ENCODE measurements at places on chromosomes 4 and X. TPM values are rescaled to one million over a fixed set of nuclear protein-coding genes. Genes with fewer than 3 reads are reported as not detected.

DNA sequence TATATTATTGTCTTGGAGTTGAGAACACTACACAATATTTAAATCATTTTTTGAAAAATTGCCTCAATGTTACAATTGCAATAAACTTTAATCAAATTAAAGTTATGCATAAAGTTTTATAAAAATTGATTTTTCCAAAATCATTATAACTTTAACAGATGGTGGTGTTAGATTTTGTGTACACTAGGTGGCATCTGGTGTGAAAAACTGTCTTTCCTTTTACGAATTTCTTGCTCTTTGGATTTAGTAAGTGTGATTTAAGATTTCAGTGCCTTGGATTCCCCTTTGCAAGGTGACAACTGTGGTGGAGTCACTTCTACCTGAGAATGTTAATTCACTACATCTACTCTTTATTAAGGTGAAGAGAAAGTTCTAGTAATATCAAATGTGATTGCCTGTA is 91.6 kb downstream of the AREG start:
- no peak for DNase-seq

- no peak for DNase-seq
Observed at GRCh38 chrX:115318139-115318538, 28.6 kb downstream of the LUZP4 start.

The SLC4A4 gene
- total RNA-seq: 234 TPM

DNA sequence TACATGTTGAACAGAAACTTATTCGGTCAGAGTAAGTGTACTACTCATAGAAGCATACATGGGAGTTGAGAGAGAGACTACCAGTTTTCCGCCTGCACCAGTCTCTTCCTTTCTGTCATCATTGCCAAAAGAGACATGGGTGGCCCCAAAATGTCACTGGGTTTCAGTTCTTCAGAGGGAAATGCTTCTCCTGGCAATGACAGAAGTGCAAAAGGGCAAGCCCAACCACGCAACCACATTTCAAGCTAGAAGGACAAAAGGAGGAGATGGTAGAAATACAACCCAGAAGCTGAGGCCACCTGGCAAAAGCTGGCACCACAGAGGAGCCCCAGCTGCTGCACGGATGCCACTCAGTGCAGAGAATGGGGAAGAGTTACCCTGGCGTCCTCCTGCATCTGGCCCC is 320.1 kb downstream of the BCOR start:
- no peak for DNase-seq

The TASL gene
- 0.40 TPM for total RNA-seq

GRCh38 chrX:10414862-10415261 is 205.5 kb downstream of the MID1 start:
- no peak for DNase-seq

DNA sequence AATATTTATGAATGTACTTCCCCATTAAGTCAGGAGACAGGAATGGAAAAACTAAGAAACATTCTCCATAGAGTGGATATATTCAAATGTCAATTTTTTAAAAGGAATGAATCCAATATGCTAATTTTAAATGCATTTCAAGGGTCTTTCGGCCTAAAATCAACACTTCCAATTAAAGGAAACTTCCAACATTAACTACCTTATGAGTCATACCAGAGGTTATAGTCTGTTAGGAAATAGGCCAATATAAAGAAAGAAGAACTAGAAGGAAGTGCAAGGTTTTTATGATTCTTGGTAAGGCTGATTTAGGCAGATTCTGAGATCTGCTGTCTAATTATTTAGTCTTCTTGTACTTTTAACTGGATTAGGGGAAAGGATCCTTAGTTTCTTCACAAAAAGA is 260.1 kb upstream of the EDNRA start:
- no peak for DNase-seq

- no peak for DNase-seq
Observed at GRCh38 chr4:77734928-77735327, 84.2 kb downstream of the CNOT6L start.

The PLP1 gene
- total RNA-seq: 3.9 TPM

DNA sequence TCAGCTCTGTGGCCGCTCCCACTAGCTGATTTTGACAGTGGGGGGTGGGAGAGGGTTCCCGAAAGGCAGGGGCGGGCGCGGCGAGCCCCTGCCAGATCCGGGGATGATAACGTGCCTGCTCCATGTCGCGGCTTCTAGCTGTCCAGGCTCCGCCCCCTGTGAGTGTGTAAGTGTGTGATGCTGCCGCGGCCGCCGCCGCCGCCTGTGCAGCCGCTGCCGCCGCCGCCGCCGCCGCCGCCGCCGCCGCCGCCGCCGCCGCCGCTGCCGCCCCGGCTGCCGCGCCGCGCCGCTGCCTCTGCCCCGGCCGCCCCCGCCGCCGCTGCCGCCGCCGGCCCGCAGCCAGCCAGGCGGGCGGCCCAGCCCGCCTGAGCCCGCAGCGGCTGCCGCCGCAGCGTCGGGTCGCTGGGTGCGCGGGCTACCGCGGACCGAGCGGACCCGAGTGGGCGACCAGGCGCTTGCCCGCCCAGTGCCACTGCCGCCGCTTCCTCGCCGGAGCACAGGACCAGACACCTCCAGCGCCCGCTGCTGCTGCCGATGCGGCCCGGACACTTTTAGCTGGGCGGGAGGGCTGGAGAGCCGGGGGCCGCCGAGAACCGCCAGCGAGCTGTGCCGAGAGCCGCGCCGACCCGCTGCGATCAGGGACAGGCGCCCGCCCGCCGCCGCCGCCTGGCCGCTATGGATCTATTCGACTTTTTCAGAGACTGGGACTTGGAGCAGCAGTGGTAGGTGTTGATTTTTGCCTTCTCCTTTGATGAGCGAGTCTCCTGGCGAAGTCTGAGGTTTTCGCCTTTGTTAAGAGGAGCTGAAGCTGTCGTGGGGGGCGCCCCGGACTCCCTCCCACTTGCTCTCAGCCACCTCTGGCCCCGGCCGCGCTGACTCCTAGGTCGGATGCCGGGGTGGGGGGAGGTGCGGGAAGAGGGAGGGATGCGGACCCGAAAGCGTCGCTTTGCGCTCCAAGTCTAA is at the start of gene AFF2:
TSS of gene AFF2 (plus strand) at position 195 of the 963 bp plus-strand sequence. CDS start at position 676, 481 bp downstream.
- peak; percentile 24 for DNase-seq

DNA sequence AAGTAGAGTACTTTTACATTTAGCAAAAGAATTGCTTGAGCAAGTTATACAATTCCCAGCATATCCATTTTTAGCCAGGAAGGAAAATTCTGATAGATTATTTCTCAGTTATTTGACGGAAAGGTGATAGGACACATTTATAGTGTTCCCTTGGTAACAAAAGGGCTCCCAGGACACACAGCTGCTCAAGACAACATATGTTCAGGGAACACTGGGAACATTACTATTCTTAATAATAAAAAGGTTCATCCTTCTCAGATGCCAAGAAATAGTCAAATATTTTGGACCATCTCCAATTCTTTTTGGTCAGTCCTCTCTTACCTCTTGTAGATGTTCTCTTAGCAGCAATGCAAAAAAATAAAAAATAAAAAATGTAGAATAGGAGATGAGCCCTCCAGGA is 66.8 kb upstream of the SMAD1 start:
- DNase-seq: no peak

The ERAS gene
- not detected for total RNA-seq

DNA sequence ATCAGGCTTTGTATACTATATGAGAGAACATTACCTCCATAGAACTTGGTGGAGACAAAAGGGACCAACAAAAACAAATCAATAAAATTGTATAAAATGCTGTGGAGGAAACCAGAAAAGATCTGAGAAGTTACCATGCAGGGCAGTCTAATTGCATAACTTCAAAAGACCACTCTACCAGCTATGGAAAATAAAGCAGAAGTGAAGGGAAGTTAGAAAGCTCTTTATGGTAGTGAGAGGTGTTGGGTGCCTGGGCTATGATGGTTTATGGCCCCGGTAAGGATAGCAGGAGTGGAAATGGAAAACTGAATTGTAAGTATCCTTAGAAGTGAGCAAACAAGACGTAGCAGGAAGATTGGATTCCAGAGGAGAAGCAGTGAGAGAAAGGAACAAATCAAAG is 3.1 kb downstream of the TMEM184C start:
- no peak for DNase-seq

- no peak for DNase-seq
Observed at GRCh38 chr4:74166818-74167217, 8.9 kb downstream of the MTHFD2L start.

GRCh38 chrX:71998836-71999509 is 88.3 kb downstream of the NHSL2 start:
- no peak for DNase-seq

- DNase-seq: no peak
Observed at GRCh38 chr4:137414802-137415201, 117.5 kb downstream of the PCDH18 start.

DNA sequence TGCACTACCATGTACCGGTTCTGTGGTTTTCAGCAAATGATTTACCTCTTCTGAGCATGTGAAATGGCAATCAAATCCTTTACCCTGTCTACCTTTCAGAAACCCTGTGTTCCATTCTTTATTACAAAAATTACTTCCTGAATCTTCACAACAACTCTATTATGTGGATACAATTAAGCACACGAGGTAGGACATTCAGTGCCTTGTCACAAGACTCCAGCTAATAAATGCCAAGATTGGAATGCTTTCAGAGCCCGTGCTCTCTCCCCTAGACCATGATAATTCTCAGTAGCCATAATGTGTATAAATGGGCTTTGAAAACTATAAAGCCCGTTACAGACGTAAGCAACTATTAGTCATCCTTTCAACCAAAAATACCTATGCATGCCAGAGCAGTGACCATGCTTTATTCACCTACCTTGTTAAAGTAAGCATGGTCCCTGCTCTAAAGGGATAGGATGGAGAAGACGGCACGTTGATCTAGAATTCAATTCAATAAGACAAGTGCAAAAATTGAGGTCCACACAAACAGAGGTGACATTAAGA is 2.4 kb downstream of the RXFP1 start:
- no peak for DNase-seq

- no peak for DNase-seq
Observed at GRCh38 chr4:187632260-187632995, 363.1 kb upstream of the ZFP42 start.

The SH2D1A gene
- 0.34 TPM for total RNA-seq

- DNase-seq: no peak
Observed at GRCh38 chrX:7054219-7055216, 93.0 kb upstream of the STS start.

The OPN1LW gene
- not detected for total RNA-seq

- no peak for DNase-seq
Observed at GRCh38 chr4:100081491-100081890, 108.8 kb downstream of the DDIT4L start.

- DNase-seq: no peak
Observed at GRCh38 chrX:10576186-10576585, 44.2 kb downstream of the MID1 start.

GRCh38 chr4:96108146-96108545 is 268.3 kb downstream of the PDHA2 start:
- DNase-seq: no peak

The CLGN gene
- total RNA-seq: 1.1 TPM

- DNase-seq: no peak
Observed at GRCh38 chr4:60885011-60885410, 315.1 kb upstream of the ADGRL3 start.

The TLR10 gene
- 0.70 TPM for total RNA-seq

The ADH1A gene
- total RNA-seq: 0.49 TPM

DNA sequence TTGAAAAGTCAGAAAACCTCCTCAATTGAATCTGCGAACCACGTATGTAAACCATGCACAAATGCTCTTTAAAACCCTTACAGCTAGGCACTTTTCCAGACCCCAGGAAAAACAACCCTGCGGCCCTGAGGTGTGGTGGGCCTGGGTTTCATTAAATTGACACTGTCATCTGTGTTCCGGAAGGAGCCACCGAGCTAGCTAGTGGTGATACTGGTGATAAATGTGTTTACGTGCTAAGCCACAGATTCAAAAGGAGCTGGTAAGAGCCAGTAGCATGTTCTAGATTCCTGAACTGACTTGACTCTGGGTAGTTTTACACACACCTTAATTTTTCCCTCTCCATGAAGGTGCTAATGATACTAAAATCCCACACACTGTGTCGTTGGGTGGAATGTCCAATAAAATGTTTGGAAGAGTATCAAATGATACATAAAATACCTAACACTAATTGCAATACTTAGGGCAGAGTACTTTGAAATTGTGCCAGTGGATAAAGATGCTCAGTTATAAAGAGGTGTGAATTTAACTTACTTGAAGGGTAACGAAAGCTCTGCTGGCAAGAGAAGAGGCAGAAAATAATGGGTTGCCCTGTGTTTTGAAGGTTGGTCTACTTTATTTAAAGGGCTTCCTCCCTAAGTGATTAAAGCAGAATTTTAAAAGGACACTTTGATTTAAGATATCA is 8.5 kb downstream of the SMS start:
- DNase-seq: no peak

All from left colon (tissue), 2 donors.